D721Med (cell line): ENCODE measurements at places on chromosomes 5 and 9.

DNA sequence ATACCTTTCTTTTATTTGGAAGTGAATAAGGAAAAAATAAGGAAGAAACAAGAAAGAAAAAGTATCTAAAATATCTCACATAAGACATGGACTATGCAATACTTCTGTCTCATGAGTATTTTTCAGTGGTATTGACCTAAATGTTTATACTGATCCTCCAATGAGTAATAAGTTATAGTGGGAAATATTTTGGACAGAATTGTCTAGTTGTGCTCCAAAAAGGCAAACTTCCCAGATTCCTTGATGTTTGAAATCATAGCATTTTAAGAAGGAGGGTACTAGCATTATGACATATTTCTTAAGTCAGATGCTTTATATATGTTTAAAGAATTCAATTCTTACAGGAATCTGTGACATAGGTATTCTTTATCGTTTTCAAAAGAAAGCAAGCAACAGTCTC is 34.5 kb upstream of the BASP1 start:
- no peak for DNase-seq

GRCh38 chr5:40404613-40405012 is 275.1 kb upstream of the PTGER4 start:
- DNase-seq, result no peak

- no peak for DNase-seq
Observed at GRCh38 chr5:6711409-6712141, 1.7 kb upstream of the TENT4A start.

DNA sequence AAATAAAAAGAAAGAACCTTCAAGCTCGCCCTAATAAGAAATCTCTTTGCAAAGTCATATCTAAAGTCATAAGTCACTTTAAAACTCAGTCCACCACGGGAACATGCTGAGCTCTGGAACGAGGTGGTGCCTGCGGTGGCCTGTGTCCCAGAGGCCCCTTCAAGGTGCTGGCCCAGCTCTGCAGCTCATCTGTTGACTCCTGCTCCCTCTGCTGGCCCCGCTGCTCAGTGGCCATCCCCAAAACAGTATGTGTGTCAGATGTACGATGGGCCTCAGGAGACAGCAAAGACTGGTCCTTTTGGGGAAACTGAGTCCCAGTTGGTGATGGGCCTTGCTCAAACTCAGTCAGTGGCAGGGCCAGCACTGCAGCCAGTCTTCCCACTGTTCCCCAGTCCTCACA is 22.8 kb upstream of the FOXB2 start:
- DNase-seq, result no peak

DNA sequence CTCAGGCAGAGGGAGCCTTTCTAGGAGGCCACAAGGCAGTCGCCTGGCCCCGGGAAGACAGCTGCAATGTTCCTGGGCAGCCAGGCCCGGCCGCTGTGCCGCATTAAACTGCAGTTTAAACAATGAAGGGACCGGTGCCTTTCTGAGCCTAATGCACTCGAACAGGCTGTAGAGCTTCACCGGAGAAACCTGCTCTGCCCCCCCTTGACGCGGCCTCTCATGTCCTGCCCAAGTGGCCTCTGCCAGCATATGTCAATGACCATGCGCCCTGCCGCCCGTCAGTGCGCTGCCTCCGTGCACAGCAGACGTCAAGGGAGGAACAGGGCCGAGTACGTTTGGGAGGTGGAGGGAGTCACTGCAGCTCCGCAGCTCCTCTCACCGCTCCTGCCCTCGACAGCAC is 38.4 kb upstream of the BARHL1 start:
- no peak for DNase-seq

GRCh38 chr5:99177796-99178195 is 249.0 kb upstream of the CHD1 start:
- DNase-seq, result no peak

DNA sequence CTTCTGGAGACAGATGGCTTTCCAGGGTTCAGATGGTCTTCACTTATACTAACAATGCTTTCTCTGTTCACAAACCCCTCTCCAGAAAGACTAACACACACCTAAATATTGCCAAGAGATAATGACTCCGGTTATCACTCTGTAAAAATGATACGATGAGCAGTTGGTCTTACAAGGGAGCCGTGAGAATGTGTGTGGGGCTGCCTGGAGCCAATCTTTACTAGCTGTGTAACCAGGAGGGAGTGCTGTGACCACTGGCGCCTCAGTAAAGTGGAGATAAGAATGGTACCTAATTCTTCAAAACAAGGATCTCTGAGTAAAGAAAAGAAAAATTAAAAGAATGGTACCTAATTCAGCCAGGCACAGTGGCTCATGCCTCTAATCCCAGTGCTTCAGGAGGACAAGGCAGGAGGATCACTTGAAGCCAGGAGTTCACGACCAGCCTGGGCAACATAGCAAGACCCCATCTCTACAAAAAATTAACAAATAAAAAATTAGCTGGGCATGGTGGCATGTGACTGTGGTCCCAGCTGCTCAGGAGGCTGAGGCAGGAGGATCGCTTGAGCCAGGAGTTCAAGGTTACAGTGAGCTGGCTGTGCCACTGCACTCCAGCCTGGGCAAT is 39.9 kb upstream of the IL17B start:
- DNase-seq, result no peak

DNA sequence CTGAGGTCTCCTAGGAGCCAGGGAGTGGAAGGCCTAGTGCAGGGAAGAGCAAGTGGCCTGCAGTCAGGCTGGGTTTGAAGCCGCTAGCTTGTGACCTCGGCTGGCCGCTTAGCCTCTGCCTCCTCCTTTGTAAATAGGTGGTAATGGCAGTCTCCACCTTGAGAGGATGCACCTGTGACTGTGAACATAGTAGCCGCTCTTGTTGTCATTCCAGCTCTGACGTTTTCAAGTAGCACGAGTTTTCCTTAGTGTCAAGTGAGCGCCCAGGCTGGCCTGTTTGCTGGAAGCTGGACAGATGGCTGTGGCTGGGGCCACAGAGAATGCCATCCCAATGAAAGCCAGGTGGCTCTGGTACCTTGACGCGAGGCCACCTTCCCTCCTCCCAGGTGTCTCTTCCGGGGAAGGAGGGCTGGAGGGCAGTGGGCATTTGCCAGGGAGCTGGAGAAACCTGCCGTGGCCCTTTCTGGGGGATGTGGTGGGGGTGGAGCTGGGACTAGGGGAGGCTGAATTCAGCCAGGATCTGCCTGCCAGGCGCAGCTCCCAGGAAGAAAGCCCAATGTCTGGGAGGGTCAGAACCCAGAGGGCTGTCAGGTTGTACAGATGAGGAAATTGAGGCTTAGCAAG is 2.5 kb downstream of the ASS1 start:
- DNase-seq, result no peak

DNA sequence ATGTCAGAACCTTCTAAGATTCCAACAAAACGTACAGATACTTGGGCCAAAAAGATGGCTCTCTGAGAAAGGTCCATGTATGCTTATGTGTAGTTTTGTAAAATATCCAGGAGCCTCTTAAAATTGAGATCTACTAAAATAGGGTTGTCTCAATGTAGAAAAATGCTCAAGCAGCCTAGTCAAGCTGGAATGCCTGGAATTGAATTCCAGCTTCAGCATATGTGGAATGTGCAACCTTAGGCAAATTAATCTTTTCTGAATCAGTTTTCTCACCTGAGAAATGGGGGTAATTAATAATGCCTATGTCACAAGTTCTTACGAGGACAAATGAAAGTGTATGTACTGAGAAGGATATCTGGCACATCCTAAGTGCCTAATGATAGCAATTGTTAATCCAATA is 662.4 kb downstream of the DTWD2 start:
- no peak for DNase-seq

GRCh38 chr5:51347704-51348103 is 35.5 kb upstream of the ISL1 start:
- no peak for DNase-seq

- DNase-seq, result no peak
Observed at GRCh38 chr5:176360894-176361436, 599 bp downstream of the KIAA1191 start.

DNA sequence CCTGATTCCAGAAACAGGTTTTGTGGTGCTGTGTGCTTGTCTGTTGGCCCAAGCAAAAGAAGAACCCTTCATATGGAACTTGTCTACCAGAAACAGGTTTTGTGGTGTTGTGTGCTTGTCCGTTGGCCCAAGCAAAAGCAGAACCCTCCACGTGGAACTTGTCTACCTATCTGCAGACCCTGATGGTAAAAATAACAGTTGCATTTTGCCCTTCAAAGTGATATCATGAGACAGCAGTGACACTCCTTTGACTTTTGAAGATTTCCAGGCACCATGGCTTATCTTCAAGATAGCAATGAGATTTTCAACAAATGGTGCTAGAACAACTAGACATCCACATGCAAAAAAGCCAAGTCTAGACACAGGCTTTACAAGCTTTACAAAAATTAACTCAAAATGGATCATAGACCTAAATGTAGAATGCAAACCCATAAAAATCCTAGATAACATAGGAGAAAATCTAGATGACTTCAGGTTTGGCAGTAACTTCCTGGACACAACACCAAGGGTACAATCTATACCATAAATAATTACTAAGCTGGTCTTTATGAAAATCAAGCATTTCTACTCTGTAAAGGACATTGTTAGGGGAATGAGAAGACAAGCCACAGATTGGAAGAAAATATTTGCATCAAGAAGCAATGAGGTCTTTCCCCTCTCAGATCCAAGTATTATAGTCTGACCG is 16.8 kb downstream of the MACROH2A1 start:
- DNase-seq, result no peak

- DNase-seq, result no peak
Observed at GRCh38 chr5:36904677-36905076, 28.1 kb downstream of the NIPBL start.

DNA sequence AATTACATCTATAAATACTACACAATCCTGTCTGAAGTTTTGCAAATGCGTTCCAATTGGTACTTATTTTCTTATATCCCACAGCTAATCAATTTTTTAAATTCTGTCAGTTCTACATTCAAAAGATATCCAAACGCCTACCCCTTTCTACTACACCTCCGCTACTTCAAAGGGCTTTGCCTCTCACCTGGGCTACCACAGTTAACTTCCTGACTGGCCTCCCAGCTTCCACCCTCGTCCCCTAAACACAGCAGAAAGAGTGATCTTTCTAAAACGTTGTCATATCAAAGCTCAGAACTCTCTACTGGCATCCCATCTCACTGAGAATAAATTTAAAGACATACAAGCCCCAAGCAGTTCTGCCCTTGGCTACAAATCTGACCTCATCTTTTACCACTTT is 32.3 kb upstream of the NIPBL start:
- no peak for DNase-seq
